ENCODE measurements at places on chromosomes 6 and 20.

DNA sequence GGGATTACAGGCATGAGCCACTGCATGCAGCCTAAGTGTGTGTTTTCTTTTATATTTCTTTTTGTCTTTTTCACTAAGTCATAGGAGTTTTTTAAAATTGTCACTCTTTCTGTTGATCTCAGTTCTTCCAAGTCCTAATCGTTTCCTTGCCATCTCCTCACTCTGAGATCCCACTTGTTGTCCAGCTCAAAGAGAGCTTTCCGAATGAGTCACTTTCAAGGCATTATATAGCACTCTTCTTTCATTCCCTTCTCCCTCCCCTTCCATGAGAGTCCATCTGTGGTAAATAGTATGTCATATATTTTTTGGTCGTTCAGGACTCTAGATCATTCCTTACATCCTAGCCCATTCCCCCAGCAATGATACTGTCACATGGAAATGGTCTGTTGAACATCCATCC is 4.3 kb downstream of the VAPB start:
- no peak for DNase-seq

DNA sequence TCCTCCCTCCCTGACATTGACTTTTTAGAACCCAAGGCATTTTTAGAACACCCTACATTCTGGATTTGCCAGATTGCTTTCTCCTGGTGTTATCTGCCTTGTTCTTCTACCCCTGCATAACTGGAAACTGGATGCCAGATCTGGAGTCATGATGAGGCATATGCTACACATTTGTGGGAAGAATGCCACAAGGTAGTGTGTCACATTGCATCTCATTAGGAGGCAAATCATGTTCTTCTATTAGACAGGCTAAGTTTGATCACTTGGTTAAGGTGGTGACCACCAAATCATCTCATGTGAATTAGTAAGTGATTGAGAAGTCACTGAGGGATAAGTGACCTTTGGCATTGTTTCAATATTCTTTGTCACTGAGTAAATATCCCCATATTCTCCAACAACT is 12.9 kb upstream of the NKX2-2 start:
- no peak for DNase-seq

DNA sequence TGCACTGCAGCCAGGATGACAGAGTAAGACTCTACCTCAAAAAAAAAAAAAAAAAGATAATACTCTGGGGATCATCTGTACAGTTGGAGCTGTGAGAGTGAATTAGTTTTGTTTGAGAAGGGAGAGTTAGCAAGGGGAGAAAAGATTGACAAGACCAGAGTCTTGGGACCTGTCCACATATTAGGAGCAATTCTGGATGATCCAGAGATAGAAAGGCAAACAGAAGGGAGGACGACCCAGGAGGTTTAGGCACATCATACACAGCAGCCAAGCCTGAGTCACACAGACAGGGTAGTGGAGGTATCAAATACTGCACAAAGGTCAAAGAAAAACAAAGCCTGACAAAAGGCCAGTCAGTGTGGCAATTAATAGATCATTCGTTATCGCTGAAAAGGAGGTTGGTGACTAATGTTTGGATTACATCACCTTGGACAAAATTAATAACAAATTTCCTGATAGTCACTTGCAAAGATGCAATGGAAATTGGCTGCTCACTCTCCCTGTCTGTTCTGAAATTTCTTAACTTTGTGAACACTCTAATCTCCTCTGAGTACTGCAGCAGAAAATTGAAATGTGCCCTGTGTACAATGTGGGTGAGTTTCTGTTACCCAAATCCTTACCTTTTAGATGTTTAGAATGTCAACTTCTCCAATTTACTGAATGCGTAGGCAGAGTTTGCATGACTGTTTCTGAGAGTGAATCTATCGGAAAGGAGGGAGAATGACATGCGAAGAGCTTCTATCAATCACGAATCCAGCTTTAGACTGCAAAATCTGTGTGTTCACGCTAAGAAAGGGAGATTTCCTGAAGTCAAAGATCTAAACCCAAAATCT is 105.4 kb downstream of the TSHZ2 start:
- no peak for DNase-seq

DNA sequence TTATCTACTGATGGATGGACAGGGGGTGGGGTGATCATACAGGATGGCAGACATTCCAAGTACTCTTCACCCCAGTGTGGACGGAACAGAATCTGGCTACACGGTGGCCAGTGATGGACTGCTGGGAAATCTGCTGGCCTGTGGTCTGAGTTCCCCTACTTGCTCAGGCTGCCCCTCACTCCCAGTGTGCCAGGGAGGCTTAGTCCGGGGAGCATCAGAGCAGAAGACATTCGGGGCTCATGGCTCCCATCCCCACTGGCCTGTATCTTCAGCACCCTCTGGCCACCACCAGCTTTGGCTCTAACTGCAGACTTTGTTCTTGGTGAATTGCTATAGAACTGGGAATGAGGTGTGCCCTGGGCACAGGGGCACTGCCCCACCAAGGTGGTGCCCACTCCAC is 15.3 kb downstream of the TLDC2 start:
- no peak for DNase-seq

DNA sequence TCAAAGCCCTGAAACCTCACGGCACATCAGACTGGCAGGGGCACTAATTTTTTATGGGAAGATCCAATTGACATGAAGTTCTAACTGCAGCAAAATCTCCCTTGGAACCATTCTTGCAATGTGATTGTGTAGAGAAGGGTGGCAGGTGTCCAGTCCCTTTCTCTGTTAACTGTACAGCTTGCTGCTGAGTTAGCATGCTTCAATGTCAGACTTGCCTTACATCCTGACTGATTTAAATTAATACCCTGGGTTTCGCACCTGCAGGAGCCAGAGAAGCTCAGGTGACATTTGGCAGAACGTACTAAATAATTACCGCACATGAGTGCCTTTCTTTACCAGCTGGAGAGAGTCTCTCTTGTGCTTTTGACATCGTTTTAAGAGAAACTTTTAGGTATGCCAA is 123.0 kb downstream of the DOK5 start:
- DNase-seq: no peak

DNA sequence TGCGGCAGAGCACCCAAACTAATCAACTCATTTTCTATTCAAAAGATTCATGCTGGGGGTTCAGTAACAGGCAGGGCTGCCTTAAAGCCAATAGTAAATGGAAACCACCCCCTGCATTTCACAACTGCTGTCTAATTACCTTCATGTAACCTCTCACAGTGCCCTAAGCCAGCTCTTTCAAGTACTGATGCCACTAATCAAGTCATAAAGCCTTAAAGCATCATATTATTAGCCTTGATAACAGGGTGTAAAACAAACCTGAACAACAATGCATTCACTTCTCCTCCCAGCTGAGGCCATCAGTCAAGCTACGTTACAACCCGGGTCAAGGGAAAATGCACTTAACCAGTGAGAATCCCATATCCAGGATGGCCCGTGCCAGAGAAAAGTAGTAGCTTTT is 33.0 kb downstream of the TRERF1 start:
- DNase-seq: no peak

DNA sequence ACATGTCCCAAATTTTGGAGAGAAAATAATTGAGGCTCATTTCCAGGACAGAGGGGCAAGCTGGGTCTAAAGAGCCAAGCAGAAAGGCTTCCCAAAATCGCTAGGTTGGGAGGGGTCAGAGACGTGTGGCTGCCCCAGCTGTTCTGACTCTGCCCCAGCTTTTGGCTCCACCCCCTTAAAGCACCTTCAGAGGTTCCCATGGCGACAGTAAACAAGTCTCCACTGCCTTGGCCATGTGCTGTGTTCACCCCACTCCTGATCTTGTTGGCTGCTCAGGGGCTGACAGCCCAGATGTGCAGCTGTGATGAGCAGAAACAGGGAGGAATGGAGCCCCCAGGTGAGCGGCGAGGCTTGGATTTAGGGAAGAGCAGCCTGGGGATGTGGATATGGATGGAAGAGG is 72.8 kb upstream of the SPTLC3 start:
- DNase-seq: no peak

GRCh38 chr20:18266282-18266681 is 22.0 kb upstream of the ZNF133 start:
- DNase-seq: no peak

GRCh38 chr6:46138281-46138680 is 8.5 kb downstream of the ENPP4 start:
- DNase-seq: no peak

DNA sequence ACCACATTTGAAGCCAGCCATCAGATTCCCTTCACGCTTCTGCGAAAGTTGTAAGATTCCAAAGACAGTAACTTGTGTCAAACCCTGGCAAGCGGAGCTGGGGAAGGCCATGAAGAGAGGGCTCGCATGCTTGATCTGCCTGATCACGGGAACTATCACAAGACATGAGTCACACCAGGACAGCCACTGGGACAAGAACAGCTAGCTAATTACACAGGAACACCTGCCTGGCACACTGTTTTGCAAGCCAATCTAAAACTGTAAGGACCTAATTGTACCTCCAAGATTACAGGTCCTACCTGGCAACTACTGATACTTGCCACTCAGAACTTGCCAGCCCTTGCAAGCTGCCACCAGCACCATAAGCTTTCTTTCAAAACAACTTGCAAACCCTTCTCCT is 289.3 kb downstream of the KIF16B start:
- no peak for DNase-seq

GRCh38 chr20:14114065-14114704 is 118.9 kb downstream of the MACROD2 start:
- no peak for DNase-seq

DNA sequence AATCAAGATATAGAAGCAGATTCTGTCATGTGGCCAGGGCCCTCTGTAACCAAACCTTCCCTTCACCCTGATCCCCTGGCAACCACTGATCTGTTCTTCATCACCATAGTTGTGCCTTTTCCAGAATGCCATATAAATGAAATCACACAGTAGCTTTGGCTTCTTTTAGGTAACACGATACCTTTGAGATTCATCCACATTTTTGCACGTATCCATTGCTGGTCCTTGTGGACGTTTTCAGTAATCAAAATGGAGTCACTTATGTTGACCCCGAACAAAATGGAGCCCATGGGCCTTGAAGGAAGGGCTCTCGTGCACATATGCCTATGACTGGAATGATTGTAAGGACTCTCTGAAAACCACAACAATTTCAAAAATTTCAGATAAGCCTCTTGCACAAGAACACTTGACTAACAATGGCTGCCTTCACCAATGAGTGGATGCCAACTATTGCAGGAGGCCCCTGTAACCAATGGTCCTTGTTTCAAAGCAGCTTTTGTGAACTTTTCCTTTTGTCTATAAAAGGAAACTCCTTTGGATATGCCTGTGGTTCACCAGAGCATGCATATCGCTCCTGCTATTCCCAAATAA is 84.3 kb upstream of the RALY start:
- DNase-seq: no peak

DNA sequence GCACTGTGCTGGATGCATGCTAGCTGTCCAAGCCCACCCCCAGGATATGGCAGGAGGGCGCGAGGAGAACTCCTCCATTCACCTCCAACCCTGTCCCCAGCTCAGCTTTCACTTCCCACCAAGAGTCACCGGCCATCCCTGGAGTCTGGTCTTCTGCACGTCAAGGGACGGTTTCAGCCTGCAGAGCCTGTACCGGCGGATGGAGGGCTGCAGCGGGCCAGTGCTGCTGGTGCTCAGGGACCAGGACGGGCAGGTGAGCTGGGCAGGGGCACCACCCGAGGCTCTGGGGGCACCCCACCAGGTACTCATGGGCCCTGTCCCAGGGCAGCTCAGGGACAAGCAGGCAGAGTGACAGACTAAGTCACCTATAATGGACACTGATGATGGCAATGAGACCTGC is 3.0 kb downstream of the TLDC2 start:
- no peak for DNase-seq

DNA sequence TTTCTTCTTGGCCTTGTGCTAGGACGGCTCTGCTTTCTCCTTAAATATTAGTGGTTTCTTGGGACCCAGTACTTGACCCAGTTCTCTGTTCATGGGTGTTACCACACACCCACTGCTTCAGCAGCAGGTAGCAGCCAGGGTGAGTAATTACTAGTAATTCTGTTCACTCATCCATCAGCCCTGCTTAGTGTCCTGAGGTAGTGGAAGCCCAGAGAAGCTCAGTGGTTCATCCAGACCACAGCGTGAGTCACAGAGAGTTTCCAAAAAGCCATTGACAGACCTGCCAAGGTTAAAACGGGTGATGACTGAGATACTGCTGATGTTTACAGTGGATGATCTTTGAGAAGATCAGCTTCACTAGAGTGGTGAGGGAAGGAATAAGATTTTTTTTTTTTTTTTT is 51.7 kb upstream of the HINT3 start:
- peak; percentile 42 for DNase-seq

DNA sequence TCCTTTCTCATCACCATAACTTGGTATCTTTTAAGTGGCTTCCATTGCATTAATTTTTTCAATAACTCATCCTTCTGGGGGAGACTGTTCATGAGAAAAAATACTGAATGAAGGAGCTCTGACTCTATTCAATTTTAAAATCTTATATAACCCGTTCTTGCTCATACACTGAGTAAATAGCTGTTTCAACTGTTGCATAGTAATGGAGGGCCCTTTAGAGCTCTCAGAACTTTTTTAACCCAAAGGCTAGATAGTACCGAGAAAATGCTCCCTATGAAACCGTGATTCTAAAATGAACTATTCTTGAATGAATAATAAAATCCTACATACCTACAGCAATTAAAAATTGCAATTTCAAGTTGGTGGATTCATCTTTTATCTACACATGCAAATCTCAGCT is 5.3 kb downstream of the SLC2A12 start:
- no peak for DNase-seq

DNA sequence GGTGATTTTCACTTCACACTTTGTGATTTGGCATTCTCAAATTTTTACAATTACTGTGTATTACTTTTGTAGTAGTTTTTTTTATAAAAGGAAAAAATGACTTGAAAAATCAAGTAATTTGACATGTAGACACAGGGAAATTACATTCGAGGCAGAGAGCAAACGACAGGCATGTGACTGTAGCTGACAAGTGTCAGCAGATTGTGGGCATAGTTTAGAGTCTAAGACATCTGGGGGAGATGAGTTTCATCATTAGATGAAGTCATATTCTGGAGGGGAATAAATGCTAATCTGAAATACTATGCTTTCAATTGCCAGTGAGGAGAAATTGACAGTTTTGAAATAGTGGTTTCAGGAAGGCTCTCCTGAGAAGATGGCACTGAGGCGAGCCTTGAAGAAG is 126.0 kb downstream of the MTHFD1L start:
- no peak for DNase-seq

DNA sequence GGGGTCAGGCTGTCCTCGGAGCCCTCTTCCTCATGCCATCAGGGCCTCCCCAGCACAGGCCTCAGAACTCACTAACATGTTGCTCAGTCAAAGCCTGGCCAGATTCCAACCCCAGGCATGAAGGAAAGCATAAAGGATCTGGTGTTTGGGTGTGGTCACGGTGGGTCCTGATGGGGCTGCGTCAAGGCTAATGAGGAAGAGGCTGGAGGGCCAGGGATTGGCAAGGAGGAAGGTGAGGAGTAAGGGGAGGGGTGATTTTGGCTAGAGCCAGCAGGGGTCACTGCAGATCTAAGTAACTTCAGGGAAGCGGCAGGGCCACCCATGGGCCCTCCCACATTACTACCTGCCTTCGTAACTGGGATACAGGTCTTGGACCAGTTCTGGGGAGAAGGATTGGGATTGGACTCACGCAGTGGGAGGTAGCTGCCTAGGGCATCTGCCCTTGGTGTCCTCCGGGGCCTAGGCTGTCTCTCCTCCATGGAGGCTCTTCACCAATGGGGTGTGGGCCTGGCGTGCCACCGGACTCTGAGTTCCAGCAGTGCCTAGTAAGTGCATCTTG is 36.2 kb upstream of the MRPS18A start:
- peak; percentile 56 for DNase-seq

All from stimulated activated CD4-positive, alpha-beta T cell treated with anti-CD3 and anti-CD28 coated beads, Interleukin-15, amount 100 ng/mL, for 48 hours (primary cell).